NCI-H2081 treated with DMSO at 0.1 percent for 48 hours (cell line): ENCODE measurements at places on chromosomes 3 and 15.

GRCh38 chr3:133295944-133296917 is 103.6 kb upstream of the BFSP2 start:
- no peak for DNase-seq

DNA sequence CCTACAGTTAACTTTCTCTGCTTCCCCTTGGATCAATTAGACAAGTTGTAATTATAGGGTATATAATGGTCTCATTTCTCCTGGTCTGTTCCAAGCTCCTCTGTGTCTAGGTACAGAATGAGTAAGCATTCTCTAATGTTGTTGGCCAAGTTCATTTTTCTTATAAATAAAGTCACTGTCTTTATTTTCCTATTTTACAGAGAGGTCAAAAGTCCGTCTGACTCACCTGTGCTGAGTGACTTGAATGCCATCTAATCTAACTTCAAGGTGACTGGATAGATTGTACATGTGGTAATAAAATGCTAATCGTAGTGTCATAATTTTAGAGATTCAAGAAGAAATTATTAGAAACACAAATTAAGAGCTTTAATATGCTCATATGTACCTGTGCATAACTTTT is 500.2 kb downstream of the PDCD6IP start:
- no peak for DNase-seq

DNA sequence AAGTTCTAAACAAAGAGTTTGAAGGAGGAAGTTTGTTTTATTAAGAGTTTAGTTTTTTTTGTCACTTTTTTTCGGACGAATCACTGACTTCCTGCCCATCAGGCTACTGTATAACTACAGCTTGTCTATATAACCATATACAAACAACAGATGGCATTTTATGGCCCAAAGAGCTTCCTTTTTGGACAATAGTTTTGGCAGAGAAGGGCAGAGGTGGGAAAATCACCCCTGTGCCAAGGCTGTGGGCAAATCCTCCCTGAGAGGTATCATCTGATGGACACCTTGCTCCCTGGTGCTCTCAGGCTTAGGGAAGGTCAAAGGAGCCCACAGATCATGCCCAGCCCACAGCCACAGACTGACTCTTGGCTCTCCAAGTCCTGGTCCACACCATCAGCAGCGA is 113.4 kb downstream of the OXNAD1 start:
- DNase-seq = no peak

- DNase-seq = no peak
Measured at GRCh38 chr3:39262846-39263245, 17.0 kb downstream of the CX3CR1 start.

DNA sequence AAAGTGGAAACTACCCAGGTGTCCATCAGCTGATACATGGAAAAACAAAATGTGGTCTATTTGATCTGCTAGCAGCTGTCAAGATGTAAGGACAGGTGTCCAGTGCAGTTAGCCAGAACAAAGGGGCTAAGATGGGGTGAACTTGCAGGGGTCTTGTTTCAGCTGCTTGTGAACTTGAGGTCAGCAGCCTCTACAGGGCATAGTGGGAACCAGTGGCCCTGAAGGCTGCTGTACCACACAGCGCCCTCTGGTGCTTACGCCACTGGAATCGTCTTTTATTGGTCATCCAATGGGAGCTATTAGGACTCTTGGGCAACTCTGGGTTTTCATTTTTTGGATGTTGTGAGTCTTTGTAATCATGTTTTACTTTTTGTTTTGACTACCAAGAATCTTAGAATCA is 62.2 kb upstream of the CTSH start:
- no peak for DNase-seq

DNA sequence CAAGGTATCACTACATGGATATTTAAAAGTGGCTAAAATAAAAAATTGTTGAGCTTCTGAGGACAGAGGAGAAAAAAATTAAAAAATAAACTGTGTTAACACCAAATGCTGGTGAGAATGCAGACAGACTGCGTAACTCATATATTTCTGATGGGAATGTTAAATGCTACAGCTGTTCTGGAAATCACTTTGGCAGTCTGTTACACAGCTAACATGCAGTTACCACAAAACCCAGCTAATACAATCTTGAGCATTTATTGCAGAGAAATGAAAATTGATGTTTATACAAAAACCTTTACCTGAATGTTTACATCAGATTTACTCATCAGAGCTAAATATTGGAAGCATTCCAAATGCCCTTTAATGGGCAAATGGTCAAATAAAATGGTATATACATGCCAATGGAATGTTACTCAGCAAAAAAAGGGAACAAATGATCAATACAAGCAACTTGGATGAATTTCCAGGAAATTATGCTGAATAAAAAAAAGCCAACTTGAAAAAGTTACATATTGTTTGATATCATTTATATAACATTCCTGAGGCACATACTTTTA is 24.6 kb downstream of the MNS1 start:
- no peak for DNase-seq

DNA sequence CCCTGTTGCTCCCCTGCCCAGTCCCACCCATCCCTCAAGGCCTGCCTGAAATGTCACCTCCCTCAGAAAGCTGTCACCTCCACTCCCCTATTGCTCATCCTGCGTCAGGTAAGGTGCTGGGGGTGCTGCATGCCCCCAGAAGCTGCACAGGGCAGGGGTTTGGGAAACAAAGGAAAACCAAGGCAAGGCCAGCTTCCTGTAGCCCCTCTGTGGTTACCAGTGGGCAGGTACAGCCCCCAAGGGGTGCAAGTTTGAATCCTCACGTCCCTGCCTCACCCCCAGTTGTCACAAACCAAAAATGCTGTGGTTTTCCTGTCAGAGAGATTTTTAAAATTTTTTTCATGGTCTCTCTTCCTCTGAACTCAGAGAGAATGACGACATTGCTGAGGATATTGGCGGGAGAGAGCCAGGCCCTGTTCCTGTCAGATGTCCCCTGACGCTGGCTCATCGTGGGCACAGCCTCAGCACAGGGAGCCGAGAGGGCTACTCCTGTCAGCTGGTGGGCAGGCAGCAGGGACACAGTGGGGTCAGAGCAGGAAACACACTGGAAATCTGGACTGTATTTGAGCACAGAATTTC is 27.0 kb downstream of the PSTPIP1 start:
- no peak for DNase-seq

GRCh38 chr3:8584661-8585060 is 59.9 kb downstream of the SSUH2 start:
- no peak for DNase-seq

DNA sequence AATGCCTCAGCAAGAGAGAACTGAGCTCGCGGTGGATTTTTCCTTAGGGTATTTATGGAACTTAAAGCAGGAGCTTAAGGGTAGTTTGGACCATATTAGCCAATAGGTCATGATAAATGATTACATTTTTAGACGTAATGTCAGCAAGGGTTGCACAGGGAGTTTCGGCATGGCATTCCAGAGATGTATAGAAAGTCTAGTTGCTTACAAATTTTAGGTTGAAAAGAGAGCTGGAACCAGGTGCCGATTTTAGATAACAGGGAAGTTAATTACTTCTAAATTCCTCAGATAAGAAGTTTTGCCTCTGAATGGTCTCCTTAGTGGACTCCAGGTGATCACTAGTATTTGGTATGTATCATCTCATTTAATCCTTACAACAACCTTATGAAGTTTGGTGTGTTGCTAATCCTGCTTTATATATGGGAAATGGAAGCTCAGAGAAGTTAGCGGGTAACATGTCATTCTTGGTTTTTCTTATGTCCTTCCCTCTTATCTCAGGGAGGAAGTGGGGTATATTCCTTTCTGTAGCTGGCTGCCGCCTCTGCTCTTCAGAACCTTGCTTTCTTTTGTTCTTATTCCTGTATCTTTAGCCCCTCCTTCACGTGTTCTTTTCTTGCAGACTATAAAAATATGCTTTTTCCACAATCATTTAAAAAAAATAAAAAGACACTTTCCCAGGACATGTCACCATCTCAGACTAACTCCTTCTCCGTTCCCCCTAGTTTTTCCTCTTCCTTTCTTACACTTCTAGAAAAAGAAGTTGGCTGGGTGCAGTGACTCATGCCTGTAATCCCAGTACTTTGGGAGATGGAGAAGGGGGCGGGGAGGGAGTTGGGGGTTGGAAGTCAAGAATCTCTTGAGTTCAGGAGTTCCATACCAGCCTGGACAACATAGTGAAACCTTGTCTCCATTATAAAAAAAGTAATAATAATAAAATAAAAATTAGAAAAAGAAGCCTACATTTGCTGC is 25.7 kb downstream of the IQGAP1 start:
- DNase-seq = no peak

GRCh38 chr3:50405249-50405648 is 45.9 kb upstream of the TMEM115 start:
- DNase-seq = no peak

DNA sequence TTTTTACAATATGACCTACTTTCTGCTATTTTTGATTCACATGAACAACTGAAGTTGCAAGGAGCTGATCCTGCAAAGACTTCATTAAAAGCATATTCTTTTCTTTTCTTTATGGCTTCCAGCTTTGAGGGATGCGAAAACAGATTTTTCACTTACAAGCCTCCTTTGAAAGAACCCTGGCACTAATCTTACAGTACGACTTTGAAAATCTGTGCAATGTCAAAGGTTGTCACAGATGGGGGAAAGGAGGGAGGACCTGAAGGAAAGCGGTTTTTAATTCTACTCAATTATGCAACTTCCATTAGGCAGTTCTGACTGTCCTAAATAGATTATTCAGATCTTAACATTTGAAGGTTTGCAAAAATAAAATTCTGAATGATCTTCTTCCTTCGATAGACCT is 130.5 kb downstream of the TNIK start:
- no peak for DNase-seq

DNA sequence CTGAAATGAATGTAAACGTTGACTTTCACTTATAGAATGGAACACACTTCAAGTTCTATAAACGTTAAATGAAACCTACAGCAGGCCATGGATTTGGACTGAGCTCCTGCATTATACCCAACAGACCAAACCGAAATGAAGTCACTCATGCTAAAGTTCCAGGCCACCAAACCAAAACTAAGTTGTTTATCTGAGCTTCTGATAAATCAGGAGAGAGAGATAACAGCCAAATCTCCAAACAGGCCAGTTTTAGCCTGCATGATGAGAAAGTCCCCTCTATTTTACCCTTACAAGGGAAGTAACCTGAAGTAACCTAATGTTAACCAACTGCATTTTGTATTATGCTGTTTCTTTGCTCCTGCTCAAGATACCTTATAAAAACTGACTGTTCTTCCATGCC is 44.5 kb downstream of the DCUN1D1 start:
- DNase-seq = no peak

- no peak for DNase-seq
Measured at GRCh38 chr15:91132079-91132478, 32.0 kb downstream of the SV2B start.

- no peak for DNase-seq
Measured at GRCh38 chr15:58517682-58518525, 86.1 kb downstream of the LIPC start.

DNA sequence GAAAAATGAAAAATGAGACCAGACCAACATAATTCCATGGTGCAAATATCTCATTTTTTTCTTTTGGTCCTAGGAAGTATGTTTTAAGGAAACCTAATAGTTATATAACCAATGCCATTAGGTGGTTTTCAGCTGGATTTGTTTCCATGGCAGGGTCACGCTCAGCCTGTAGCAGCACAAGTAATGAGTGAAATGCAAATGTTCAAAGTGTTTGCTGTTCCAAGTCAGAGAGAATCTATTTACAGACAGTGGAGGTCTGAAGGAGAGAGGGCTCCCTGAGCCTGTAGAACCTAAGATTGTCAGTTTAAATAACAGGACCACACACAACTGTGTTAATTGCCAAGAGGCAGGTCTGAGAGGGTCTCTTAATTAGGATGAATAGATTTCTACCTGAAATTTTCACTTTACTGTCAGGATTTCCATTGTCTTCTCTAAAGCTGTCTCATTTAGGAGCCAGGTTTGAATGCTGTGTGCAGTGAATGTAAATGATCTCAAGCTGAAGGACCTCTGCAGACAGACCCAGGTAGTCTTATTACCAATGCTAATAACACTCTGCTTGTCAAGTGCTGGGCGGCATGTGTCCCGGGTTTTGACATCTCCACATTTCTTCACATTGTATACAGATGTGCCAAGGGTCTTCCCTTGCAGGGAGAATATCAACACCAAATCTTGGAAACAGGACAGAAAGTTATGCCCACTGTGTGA is 317.3 kb upstream of the NECTIN3 start:
- no peak for DNase-seq
